ENCODE measurements at places on chromosomes 5 and 9.

DNA sequence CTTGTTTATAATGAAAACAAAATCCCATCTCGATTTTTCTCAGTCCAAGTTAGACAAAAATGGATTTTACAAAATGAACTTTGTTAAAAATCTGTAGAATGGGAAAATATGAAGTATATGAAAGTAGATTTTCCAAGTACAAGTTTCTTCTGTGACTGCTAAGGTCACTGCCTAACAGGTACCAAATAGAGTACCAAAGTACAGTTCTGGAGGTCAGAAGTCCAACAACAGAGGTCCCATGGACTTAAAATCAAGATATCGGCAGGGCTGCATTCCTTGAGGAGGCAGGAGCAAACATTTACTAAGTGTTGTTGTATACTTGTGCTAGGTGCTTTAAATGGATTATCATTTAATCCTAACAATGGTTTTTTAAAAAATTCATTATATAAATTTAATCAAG lies 5.9 kb downstream of the YTHDC2 start:
- DNase-seq, result no peak

GRCh38 chr9:96140296-96141127 lies 161.5 kb downstream of the HSD17B3 start:
- no peak for DNase-seq

DNA sequence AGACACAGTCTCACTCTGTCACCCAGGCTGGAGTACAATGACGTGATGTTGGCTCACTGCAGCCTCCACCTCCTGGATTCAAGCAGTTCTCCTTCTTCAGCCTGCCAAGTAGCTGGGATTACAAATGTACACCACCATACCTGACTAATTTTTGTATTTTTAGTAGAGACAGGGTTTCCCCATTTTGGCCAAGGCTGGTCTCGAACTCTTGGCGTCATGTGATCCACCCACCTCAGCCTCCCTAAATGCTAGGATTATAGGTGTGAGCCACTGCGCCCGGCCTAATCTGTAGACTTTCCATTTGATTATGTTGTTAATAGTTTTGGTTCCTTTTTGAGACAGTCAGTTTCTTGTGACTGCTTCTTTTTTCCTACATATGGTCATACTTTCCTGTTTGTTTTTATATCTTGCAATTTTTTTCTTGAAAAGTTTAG lies 31.0 kb downstream of the MTREX start:
- DNase-seq, result no peak

DNA sequence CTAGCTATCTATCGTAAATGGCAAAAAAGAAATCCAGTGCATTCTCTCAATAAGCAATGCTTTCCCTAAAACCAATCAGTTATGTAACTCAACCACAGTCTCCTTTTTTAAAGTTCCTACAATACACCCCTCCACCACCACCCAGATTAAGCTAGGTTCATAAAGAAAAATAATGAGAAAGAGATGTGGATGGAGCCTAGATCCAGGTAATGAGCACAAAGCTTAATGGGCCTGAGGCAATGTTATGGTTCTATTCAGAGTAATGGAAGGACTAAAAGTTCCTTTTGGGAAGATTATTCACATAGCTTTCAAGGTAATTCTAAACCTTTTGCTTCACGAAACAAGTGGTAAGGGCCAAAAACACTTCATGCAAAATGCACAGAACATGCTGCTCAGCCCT lies 113.5 kb downstream of the MPDZ start:
- DNase-seq, result no peak

- DNase-seq, result no peak
Observed at GRCh38 chr9:17609312-17610005, 30.6 kb downstream of the SH3GL2 start.

DNA sequence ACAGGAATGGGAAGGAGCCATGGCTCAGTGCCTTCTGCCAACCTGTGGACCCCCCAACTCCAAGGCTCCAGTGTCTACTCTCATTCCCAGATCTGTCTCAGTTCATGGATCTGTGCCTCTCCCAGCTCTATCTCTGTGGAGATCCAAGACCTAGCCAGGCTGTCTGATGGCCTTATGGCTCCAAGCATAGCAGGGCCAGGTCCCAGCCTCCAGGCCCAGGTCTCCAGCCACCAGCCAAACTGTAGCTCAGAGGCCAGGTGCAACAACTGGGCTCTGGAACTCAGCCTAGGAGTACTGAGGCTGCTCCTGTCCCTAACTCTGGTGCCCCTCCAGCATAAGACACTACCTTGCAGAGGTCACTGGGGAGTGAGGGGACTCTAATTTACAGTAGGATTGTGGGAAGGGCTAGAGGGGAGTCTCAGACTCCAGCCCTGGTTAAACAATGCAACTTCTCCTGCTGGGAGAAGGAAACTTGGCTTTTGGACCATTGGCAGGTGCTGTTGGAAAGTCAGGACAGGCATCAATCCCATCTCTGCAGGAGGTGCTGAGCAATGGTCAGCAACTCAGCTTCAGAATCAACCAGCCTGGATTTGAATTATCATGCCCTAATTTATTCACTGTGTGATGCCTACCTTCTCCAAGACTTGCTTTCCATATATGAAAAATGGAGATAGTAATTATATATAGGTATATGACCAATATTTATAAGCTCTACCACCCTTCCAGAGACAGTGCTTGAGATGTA lies 63.0 kb downstream of the PCDH1 start:
- DNase-seq, result no peak

GRCh38 chr5:8060953-8061429 lies 192.0 kb downstream of the MTRR start:
- no peak for DNase-seq

DNA sequence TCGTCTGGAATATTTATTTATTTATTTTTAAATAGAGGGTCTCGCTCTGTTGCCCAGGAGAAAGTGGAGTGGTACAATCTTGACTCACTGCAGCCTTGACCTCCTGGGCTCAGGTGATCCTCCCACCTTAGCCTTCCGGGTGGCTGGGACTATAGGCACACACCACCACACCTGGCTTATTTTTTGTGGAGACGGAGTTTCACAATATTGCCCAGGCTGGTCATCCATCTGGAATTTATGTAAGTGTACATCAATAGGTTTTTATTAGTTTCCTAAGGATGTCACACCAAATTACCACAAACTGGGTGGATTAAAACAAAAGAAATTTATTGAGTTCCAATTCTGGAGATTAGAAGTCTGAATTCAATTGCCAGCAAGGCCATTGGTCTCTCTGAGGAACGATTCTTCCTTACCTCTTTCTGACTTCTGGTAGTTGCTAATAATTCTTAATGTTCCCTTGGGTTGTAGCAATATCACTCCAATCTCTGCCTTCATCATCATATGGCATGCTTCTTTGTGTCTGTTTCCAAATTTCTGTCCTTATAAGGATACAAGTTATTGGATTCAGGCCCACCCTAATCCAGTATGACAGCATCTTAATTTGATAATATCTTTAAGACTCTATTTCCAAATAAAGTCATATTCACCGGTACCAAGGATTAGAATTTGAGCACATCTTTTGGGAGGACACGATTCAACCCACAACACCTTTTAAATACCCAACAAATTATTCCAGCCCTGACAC lies 16.3 kb upstream of the RAD23B start:
- no peak for DNase-seq

DNA sequence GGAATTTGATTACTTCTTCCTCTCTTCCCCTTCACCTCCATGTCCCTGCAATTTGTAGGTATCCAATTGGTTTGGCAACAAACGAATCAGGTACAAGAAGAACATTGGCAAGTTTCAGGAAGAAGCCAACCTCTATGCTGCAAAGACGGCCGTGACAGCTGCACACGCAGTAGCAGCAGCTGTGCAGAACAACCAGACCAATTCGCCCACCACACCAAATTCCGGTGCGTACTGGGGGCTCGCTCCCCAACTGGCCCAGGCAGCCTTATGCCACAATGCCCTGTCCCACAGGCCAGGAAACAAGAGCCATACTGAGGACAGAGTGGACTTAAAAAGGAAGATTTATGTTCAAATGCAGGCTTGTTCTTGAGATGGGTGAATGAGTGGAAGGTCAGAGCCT lies 213.5 kb downstream of the PBX3 start:
- DNase-seq, result no peak

All from D721Med (cell line).